CD4-positive, alpha-beta T cell treated with Interferon alpha-2 for 1 hour (primary cell): ENCODE measurements at places on chromosomes 3 and 15.

DNA sequence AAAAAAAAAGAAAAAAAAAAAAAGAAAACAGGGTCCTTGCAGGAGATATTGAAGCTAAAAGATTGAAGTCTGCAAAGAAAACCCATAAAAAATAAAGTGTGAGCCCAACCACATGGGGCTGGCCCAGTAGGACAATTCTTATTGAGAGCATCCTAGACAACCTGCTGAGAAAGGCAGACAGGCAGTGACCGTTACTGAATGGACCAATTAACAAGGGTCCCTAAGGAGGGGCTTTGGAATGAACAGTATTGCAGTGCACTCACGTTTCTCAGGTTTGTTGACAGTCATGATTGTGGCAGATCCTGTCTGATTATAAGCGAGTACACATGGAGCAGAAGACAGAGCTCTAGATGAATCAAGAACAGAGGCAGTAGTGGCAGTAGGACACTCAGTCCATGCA is 168.6 kb downstream of the LSAMP start:
- DNase-seq = no peak

- DNase-seq = no peak
Measured at GRCh38 chr3:171896316-171896715, 53.2 kb downstream of the TMEM212 start.

DNA sequence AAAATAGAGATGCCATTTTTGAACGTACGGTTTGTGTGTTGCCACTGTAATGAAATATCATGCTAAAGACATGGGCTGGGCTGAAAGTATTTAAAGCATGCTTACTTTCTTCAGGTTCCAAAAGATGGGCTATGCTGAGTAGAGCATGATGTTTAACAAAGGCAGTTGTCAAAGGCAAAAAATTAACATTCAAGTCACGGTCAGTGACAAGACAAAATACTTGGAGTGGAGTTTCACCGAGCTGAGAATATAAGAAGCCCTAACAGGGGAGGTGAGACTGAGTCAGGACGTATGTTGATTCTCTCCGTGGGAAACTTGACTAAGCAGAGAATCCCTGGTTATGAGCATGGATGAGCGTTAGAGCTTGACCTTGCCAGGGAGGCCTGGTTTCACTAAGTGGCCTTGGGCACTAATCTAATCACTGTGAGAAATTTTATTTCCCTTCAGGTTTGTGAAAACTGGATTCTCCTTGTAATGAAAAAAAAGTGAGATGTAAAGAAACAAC is 218.2 kb upstream of the ADAMTS9 start:
- no peak for DNase-seq

DNA sequence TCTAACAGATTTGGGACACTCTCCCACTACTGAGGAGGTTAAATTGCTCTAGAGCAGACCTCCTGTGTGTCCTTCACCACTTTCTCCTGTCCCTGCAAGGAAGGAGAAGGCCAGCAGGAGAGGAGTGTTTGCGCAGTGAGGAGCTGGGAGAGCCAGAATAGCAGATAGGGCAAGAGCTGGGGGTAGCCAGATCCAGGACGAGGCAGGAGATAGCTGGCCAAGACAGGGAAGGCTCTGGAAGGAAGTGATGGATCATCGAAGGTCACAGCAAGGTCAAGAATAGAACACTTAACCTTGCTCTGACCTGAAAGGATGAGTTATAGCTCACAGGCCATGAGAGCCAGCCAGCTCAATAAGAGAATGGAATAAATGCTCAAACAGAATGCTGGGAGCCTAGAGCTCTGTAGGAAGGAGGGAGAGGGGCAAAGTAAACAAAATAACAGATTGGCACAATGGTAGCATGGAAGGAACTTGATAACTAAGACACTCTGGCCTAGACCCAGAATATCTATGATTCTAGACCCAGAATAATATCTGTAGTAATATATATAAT is 37.5 kb upstream of the FSIP1 start:
- no peak for DNase-seq

- DNase-seq = no peak
Measured at GRCh38 chr3:15324379-15324808, 8.0 kb downstream of the SH3BP5 start.

DNA sequence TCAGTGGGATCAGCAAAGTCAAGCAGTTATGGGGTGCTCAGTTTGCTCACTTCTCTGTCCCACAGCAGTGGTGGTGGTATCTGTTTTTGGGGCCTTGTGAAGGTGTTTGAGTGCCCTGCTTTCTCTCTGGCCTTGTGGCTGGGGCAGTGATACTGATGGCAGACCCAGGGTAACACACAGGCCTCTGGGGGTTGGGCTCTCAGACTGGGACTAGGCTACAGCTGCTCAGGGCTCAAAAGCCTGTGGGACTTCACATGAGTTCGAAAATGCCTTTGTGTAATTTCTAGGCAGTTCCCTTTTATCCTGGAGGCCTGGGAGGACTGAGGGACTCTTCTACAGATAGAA is 75.3 kb downstream of the STXBP5L start:
- no peak for DNase-seq
